ENCODE measurements at places on chromosomes 11 and 22.

DNA sequence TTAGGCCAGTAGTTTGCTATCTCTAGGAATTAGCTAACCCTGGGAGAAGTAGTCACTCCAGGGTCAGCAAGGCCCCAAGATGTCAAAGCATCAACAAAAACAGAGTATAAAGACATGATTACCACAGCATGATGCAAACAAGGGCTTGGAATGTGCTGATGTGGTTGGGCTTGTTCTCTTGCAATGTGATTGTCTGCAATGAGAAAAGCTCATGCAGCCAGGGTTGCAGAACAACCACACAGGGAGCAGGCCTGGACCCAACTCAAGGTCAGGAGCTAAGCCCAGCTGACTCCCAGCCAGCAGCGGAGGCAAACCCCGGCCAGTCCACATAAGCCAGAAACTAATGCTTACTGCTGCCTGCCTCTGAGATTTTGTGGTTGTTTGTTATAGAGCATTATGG is 132.4 kb upstream of the ZC3H12C start:
- no peak for DNase-seq

GRCh38 chr22:19480789-19481188 is 1.1 kb downstream of the CDC45 start:
- no peak for DNase-seq

GRCh38 chr22:27377501-27378295 is 423.9 kb downstream of the MN1 start:
- DNase-seq = no peak

DNA sequence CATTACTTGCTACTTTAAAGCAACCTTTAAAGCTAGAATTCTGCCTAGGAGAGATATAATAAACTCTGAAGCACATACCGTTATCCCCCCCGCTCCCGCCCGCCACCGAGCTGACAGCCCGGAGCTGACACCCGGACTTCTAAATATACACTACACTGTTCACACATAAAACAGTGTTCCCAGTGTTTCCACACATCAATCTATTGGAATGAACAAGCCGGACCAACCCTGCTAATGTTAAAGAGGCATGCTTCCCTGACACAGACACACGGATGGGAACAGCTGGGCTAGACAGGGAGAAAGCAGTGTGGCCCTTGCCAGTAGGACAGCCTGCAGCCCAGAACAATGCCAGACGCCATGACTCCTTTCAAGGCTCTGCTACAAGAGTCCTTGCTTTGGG is 108.4 kb upstream of the CSNK2A3 start:
- DNase-seq = no peak

DNA sequence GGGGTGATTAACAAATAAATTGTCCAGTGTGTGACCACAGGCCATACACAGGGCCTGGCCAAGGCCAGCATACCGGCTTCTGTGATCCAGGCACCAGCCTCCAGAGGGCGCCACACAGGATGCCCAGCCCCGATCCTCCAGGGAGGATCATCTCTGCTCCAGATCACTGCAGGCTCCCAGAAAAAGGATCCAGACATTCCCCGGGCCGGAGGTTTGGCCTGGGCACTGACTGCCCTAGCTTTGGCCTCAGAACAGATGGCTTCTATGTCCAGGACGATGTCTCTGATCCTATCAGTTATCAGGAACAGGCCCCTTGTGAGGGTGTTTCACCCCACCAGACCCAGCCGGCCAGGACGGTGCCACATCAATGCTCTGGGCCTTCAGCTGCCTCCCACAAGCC is 74.5 kb upstream of the LMO1 start:
- DNase-seq = peak; percentile 68

- DNase-seq = no peak
Measured at GRCh38 chr11:96648991-96649390, 259.2 kb downstream of the JRKL start.

DNA sequence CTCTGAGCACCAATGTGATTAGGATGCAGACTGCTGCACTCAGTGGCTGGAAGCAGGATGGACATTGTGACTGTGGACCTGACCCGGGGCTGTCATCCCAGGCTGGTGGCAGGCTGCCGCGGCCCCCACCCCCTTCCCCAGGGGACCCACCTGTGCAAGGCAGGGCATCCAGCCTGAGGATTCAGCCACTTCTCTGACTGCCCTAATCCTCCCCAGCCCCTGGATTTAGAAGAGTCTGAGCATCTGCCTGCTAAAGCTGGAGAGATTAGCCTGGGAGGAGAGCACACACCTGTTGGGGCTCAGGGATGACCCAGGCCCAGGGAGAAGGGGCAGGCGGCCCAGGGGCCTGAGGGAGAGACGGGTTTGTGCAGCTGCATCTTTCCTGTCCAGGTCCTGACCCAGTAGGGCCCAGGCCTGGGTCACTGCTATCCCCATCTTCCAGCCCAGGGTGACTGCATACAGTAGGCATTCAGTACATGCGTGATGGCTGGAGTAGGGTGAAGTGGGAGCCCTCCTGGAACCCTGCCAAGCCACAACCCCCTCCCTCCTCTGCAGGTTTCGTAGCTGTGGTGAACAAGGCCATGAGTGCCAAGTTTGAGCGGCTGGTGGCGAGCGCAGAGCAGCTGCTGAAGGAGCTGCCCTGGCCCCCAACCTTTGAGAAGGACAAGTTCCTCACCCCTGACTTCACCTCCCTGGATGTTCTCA is 12.1 kb downstream of the DPP3 start:
- no peak for DNase-seq

DNA sequence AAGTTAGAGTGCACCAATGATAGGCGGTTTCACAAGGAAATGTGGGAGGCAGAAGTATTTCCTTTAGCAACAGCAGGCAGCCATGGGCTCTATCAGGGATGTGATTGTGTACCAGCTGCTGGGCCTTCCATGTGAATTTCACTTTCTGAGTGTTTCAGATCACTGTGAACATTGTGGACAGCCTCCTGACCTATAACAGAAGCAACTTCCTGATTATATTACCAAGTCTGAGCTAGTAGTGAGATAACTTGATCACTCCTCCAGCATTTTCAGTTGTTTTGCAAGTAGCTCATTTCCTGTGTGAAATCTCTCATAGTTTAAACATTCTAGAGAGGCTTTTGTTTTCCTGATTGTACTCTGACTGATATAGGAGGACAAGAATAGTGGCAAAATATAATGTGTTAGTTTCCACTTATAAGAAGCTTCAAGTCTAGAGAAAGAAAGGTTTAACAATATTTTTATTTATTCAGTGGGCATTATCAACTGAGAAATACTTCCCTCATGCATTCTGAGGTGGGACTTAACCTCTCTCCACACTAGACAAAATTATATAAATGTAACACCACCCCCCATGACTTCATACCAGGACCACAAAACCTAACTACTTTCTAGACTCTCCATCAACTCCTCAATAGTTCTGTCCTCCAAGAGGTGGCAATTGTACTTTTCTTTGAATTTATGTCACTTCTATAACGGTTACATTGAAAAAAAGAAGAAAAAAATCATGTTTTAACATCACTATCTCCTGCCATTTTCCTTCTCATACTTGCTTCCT is 184.2 kb upstream of the LUZP2 start:
- DNase-seq = no peak

- no peak for DNase-seq
Measured at GRCh38 chr11:119785131-119785530, 56.1 kb upstream of the NECTIN1 start.

DNA sequence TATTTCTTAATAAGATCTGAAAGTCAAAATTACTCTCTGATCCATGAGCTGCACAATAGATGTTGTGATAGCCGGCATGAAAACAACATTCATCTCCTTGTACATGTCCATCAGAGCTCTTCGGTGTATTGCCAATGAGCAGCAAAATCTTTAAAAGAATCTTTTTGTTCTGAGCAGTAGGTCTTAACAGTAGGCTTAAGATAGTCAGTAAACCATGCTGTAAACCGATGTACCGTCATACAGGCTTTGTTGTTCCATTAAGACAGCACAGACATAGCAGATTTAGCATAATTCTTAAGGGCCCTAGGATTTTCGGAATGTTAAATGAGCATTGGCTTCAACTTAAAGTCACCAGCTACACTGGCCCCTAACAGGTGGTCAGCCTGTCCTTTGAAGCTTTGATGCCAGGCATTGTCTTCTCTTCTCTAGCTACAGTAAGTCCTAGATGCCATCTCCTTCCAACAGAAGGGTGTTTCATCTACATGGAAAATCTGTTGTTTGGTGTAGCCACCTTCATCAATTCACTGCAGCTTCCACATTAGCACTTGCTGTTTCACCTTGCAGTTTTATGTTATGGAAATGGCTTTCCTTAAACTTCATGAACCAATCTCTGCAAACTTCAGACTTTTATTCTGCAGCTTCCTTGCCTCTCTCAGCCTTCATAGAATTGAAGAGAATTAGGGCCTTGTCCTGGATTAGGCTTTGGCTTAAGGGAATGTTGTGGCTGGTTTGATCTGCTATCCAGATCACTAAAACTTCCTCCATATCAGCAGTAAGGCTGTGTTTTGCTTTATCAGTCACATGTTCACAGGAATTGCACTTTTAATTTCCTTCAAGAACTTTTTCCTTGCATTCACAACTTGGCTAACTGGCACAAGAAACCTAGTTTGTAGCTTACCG is 28.4 kb downstream of the RRP8 start:
- DNase-seq = no peak

DNA sequence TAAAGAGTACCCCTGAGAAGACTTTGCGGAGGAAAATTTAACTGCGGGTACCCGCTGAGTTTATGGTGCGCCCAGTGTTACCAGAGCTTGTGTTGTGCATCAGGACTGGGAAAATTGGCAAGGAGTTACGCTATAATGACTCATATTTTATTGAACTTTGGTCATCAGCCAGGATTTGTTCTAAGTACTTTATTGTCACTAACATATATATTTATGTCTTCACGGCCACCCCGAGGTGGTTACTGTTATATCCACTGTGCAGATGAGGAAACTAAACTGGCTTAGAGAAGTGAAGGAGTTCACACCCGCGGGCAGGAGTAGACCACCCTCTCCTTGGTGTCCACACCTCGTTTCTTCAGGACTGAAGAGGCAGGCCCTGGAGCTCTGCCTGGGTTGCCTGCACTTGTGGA is 667 bp downstream of the ACCS start:
- no peak for DNase-seq

GRCh38 chr11:12705874-12706273 is 31.7 kb downstream of the TEAD1 start:
- no peak for DNase-seq

- no peak for DNase-seq
Measured at GRCh38 chr11:83827940-83828554, 541.9 kb upstream of the CCDC90B start.

DNA sequence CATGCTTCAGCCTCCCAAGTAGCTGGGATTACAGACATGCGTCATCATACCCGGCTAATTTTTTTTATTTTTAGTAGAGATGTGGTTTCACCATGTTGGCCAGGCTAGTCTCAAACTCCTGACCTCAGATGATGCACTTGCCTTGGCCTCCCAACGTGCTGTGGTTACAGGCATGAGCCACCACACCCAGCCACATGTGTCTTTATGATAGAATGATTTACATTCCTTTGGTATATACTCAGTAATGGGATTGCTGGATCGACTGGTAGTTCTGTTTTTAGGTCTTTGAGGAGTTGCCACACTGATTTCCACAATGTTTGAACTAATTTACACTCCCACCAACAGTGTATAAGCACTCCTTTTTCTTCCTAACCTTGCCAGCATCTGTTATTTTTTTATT is 276.2 kb downstream of the METTL15 start:
- DNase-seq = no peak

DNA sequence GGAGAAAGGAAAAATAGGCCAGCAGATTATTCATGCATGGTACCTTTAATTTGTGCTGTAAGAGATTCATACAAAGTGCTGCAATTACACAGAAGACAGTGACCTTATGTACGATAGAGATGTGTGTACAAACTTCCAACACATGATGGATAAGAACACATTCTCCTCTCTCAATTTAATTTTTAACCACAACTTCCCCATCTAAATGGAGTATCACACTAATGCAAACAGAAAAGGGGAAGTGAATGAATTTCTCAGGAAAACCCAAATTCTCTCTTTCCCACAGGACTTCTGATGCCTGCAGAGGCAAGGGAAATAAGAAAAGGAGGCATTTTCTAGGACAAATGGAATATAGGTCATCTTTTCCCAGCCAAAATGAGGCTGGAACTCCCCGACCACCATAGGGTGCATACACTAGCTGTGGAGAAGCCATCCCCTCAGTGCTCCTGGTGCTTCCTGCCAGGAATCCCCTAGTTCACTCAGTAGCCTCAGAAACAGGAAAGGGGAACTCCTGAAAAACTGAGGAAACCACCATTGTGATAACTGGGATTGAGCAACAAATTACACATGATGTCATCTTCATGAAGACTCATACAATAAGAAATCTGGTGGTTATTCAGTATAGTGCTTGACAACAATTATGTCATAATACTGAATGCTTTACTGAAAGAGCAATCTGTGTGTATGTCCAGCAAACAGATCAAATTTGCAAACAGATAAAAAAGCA is 22.4 kb downstream of the MMP10 start:
- DNase-seq = no peak

GRCh38 chr11:46755962-46756361 is 36.9 kb downstream of the F2 start:
- no peak for DNase-seq

- peak; percentile 26 for DNase-seq
Measured at GRCh38 chr22:40436505-40437431, 66.4 kb downstream of the SGSM3 start.

DNA sequence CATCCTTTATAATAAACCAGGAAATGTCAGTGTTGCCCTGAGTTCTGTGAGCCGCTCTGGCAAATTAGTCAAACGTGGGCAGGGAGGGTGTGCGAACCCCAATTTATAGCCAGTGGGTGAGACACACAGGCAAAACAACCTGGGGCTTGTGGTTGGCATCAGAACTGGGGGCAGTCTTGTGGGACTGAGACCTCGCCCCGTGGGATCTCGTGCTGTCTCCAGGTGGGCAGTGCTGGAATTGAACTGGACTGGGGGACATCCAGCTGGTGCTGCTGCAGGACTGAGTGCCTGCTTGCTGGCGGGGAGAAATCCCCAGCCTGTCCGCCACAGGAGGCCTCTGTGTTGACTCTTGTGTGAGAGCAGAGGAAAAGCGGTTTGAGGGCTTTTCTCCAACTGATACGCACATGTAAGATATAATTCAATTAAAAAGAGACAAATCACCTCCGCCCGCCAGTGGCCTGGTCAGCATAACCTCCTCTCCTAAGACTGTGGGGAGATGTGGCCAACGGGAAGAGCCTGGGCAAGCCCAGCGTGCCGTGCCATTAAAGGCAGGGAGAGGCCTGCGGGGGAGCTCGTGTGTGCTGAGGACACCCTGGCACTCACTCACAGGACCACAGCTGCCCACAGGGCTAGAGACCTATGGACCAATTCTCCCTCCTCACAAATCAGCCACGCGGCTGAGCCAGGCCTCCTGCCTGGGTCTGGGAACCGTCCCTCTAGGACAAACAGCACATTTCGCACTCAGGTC is 18.4 kb downstream of the SULT4A1 start:
- DNase-seq = no peak

- DNase-seq = no peak
Measured at GRCh38 chr11:35529971-35530495, 4.6 kb upstream of the PAMR1 start.

GRCh38 chr11:110184456-110184855 is 91.3 kb downstream of the ZC3H12C start:
- no peak for DNase-seq
